ENCODE measurements at places on chromosomes 4 and X.

- DNase-seq = no peak
Observed at GRCh38 chr4:921830-922331, 10.2 kb downstream of the GAK start.

GRCh38 chr4:33116871-33117270 lies 2396.7 kb downstream of the PCDH7 start:
- no peak for DNase-seq

GRCh38 chrX:53287493-53288138 lies 6.2 kb upstream of the IQSEC2 start:
- peak; percentile 47 for DNase-seq

DNA sequence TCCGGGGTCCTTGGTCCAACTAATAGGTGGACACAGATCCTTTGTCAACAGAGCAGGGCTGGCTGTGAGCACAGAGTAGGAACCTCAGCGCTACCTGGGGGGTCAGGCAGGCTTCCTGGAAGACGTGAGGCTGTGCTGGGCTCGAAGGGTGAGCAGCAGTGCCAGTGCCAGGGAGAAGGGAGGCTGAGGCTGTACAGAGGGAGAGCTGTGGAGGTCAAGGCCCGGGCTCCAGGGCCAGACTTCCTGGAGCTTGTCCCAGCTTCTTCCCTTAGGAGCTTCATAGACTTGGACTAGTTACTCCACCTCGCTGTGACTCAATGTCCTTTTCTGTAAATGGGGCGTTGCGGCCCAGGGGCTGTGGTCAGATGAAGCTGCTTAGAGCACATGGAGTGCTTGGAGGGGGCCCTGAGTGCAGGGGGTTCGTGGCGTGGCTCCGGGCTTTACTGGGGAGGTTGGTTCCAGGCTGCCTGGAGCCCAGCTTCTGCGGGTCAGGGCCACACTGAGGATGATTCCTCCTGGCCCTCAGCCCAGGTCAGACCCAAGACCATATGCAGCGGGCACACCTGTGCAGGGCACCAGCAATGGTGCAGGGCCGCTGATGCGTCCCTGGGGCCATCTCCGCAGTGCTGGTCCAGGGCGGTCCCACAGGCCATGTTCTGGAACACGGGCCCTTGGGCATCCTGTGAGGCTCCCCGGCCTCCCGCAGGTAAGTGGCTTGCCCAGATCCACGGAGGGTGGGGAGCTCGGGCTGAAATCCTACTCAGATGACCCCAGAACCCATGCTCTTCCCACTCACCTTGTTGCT lies 98.1 kb downstream of the DCTD start:
- DNase-seq = no peak

DNA sequence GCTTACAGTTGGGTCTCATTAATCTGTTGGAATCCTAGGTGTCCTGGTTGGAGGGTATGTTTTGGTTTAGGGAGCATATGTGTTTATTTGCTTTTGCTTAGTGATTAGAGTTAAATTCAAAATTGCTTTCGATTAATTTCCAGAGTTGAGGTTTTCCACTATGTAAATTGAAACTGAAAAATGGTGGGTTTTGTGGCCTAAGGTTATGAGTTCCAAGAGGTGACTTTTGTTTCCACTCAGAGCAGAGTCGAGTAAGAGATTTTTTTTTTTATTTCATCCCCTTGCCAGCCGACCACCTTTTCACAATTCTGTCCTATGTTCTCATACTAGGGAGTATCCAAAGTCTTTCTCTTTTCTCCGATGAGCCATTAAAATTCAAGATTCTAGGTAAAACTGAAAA lies 66.9 kb downstream of the GRIA2 start:
- DNase-seq = no peak

- no peak for DNase-seq
Observed at GRCh38 chrX:6095469-6095868, 133.2 kb downstream of the NLGN4X start.

GRCh38 chr4:181952478-181952877 lies 290.7 kb upstream of the TENM3 start:
- peak; percentile 63 for DNase-seq

DNA sequence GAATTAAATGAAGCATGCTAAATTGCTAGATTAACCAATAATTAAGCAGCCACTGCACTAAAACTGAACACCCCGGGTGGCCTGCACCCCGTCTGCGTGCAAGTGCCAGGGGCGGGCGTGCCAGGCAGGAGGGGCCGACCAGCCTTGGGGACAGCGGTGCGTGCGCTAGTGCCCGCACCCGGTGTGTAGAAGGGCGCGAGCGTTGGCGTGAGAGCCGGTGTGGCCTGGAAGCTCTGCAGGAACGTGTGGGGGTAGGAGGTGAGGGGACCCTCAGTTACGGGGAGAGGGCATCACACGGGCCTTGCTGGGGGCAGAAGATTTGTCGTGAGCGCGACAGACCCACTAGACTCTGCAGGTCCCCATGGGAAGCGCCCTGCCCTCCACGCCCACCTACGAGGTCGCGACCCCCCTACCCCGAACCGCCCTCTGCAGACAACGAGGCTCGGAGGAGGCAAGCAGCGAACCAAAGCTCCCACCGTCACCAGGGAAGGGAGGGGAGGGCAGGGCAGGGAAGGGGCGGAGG lies 105.8 kb downstream of the FAM53A start:
- DNase-seq = no peak

- DNase-seq = no peak
Observed at GRCh38 chr4:23388699-23389395, 501.0 kb downstream of the PPARGC1A start.

DNA sequence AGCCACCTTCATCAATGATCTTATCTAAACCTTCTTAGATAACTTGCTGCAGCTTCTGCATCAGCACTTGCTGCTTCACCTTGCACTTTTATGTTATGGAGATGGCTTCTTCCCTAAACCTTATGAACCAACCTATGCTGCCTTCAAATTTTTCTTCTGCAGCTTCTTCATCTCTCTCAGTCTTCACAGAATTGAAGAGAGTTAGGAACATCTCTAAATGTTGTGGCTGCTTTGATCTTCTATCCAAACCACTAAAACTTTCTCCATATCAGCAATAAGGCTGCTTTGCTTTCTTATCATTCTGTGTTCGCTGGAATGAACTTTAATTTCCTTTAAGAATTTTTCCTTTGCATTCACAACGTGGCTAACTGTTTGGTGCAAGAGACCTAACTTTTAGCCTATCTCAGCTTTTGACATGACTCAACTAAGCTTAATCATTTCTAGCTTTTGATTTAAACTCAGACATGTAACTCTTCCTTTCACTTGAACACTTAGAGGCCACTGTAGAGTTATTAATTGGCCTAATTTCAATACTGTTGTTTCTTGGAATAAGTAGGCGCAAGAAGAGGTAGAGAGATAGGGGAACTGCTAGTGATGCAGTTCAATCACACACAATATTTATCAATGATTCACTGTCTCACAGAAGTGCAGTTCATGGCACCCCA lies 36.1 kb upstream of the CORIN start:
- no peak for DNase-seq

DNA sequence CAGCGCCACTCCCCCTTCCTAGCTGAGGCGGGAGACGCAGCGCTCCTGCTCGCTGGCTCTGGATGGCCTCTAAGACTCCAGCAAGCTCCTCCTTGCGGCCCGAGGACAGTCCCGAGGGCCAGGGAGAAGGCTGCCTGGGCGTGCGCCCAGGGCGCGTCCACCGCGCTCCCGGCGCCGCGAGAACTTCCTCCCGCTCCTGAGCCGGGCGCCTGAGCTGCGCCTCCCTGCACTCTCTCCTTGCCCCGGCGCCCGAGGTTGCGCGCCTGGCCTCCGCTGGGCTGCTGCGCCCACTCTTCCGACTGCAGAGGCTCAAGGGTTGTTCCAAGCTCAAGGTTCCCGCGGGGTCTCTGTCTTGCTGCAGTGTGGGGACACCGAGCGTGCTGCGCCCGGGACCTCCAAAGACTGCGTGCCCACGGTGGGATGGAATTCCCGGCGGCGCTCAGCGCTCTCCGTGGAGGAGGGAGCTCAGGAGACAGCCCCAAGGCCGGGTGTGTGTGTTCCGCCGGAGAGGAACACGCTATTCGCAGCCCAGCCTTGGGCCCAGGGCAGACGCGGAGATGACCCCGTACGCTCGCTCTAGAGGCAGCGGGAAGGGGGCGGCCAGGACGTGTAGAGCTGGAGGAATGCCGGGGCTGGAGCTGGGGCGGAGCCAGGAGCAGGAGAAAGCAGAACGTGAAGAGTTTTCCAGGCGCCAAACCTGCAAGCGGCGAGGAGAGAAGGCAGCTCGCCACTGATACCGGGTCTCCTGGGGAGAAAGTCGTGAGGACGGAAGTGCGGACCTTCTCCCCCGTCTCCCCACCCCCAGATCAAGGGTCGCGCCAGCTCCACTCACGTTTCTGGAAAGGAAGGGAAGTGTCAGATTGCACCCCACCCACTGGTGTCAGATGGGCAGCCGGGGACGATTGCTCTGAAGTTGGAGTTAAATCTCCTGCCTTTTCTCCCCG lies at the start of gene ARHGAP6:
TSS of gene ARHGAP6 (minus strand) at position 753 of the 944 bp plus-strand sequence. CDS start 1,092 bp downstream, outside the sequence.
- DNase-seq = peak; percentile 5

GRCh38 chr4:120526033-120526432 lies 396.5 kb downstream of the PRDM5 start:
- no peak for DNase-seq

- no peak for DNase-seq
Observed at GRCh38 chr4:105192474-105192873, 45.8 kb downstream of the TET2 start.

- DNase-seq = no peak
Observed at GRCh38 chr4:1187182-1187581, 14.8 kb upstream of the SPON2 start.

DNA sequence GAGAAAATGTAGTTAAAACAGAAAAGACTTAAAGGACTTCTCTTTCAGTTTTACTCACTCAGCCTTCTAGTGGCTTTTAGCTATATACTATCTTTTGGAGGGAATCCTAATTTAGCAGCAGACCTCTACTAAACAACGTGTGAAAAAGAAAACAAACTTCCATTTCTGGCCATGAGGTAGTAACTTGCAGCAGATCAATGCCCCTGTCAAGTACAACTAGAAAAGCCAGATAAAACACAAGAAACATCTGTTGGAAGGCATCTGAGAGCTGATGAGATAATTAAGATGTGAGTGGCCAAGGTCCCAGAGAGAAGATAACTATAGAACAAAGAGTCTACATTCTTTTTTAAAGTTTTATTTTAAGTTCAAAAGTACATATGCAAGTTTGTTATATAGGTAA lies 101.7 kb downstream of the CORIN start:
- DNase-seq = no peak

DNA sequence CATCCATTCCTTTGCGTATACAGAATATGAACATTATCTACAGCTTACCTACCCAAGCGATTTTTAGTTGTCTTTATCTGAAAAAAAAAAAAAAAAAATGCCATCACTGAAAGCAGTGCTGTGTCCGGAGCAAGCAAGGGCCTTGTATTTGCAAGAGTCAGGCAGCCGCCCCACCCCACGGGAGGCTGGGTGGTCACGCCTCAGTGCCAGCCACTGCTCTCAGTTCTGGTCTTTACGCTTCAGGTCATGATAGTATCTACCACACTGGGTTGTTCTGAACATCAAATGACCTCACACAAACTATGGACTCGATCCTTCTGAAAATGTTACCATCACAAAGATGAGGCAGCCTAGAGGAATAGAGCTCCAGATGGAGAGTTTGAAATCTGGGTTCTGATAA lies 62.7 kb upstream of the HELT start:
- DNase-seq = no peak

- no peak for DNase-seq
Observed at GRCh38 chr4:110953191-110953590, 330.3 kb upstream of the PITX2 start.

DNA sequence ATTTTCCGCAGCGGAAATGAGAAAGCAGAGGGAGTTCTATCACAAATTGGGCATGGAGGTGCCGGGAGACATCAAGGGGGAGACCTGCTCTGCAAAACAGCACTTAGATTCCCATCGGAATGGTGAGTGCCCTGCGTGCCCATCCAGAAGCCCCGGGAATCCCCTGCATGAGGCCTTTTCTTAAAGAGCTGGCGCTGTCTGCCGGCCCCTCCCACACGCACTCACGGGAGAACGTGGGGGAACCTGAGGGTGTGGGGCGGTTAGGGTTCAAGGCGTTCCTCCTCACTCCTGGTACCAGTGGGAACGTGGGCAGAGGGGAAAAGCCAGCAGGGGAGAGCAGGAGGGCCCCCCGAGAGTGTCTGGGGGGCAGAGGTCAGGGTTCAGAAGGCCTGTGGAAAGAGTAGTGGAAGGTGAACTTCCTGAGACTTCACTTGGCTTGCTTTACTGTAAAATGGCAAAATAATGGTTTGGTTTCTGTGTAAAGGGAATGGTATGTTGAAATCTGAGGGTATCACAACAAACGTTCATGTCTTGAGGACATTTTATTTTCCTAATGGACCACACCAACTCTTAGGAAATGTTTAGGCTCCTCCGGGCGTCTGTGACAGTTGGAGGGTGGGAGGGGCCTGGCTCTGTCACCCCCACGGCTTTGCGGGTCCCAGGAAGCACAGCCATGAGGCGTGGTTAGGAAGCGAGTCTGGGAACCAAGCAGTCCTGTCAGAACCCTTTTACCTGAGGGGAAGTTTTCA lies 38.0 kb downstream of the PCGF3 start:
- no peak for DNase-seq

DNA sequence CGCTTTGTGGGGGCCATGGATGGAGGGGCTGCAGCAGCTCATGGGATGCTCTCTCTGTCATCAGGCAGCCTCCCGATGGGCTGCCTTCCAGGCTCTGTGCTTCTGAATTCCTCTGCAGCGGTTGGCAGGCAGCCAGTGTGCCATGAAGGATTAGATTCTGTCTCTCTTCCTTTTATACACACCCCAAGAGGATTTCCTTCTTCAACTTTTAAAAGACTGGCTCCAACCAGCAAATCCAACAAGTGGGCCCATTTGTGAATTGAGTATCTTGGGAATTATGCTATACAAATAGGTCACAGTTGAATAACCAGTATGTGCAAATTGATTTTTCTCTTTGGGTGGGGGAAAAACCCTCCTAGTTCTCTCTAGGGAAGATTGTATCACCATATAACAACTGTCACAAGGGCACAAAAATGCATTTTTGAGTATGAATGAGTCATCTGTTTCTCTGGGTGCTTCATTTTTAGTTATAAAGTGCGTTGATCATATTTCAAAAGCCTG lies 96.8 kb upstream of the FAT1 start:
- DNase-seq = no peak

DNA sequence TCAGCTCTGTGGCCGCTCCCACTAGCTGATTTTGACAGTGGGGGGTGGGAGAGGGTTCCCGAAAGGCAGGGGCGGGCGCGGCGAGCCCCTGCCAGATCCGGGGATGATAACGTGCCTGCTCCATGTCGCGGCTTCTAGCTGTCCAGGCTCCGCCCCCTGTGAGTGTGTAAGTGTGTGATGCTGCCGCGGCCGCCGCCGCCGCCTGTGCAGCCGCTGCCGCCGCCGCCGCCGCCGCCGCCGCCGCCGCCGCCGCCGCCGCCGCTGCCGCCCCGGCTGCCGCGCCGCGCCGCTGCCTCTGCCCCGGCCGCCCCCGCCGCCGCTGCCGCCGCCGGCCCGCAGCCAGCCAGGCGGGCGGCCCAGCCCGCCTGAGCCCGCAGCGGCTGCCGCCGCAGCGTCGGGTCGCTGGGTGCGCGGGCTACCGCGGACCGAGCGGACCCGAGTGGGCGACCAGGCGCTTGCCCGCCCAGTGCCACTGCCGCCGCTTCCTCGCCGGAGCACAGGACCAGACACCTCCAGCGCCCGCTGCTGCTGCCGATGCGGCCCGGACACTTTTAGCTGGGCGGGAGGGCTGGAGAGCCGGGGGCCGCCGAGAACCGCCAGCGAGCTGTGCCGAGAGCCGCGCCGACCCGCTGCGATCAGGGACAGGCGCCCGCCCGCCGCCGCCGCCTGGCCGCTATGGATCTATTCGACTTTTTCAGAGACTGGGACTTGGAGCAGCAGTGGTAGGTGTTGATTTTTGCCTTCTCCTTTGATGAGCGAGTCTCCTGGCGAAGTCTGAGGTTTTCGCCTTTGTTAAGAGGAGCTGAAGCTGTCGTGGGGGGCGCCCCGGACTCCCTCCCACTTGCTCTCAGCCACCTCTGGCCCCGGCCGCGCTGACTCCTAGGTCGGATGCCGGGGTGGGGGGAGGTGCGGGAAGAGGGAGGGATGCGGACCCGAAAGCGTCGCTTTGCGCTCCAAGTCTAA lies at the start of gene AFF2:
TSS of gene AFF2 (plus strand) at position 195 of the 963 bp plus-strand sequence. CDS start at position 676, 481 bp downstream.
- DNase-seq = no peak
